ENCODE measurements at places on chromosomes 4 and X.

GRCh38 chr4:8163436-8164193 lies 5.0 kb upstream of the ABLIM2 start:
- DNase-seq = no peak

DNA sequence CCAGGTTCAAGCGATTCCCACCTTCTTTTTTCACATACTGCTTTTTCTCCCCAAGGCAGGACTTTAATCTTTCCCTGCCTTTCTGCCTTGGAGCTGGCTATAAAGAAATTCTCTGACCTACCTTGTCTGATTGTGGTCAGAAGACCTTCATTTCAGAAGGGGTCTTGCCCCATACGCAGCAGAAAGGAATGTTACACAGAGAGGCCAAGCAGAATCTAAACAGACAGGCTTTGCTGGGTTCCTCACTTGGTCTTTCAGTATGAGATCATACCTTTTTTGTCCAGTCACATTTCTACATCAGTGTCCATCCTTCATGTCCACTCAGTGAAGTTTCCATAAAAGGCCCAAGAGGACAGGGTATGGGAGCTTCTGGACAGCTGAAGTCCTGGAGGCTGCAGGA lies 108.3 kb upstream of the RBPJ start:
- DNase-seq = no peak

GRCh38 chrX:18994713-18995112 lies 10.8 kb upstream of the PHKA2 start:
- no peak for DNase-seq

DNA sequence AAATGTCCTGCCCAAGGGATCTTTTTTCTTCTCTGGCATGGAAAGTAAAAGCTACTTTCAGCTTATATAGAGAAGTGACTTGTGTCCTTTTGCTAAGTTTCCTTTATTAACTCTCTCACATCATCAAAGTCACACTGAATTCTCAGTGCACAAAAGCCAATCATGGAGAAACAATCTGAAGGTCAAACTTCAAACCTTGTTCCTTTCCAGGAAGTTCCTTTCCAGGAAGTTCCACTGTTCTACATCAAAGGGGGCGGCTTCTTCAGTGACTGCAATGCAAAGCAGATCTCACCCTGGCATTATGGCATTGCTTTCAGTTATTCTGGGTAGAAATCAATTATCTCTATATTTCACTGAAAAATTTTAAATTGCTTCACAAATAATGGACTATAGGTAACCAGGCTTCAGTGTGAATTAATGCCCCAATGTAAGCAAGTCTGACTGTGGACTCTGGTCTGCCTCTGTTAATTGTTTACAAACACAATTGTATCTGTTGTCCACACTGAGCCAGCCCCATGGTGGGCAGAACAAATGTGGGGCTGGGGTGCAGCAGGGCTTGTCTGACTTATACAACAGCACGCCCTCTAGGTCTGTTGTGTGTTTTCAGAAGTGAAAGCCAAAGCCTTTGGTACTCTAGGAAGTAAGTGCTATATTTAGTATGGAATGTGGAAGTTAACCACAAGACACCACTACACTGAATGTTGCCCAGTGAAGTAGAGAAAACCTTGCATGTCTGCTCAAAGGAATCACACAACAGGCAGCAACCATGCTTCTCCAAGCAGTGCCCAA lies 98.8 kb downstream of the CDS1 start:
- DNase-seq = no peak

DNA sequence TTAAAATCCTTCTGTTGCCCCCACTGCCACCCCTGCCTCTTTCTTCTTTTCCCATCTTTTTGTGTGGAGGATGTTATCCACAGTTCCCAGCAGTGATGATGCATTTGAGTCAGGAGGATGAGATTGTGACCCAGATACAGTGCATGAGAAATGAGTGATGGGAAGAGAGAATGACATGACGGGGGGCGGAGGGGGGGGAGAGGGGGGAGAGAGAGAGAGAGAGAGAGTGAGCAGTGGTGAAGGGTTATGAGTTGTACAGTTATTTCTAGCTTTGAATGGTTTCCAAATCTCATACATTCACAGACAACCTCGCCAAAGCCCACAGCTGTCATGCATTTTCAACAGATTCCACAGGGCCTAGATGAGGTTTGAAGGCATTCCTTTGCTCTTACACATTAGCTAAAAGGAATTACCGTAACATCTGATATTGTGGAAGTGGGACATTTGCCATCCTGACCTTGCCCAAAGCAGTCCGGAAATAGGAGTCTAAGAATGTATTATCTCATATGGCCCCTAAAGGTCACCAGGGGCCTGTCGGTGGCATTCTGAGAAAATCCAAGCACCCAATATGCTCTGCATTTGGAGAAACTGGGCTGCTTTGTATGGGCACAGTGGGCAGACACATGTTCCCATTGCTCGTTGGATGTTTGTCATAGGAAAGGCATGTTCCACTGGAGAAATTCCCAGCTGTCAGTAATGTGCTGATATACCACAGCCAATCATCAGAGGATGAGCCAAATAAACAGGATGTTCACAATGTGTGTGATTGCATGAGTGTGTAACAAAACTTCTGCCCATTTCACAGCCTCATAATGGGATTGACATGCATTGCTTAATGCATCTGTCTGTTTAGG lies 435.8 kb downstream of the SPRY1 start:
- no peak for DNase-seq

- no peak for DNase-seq
Observed at GRCh38 chr4:139817657-139818452, 152.2 kb downstream of the MGST2 start.

GRCh38 chr4:123974386-123975149 lies 578.0 kb downstream of the SPRY1 start:
- no peak for DNase-seq
